ENCODE measurements at places on chromosomes 16 and 17.

- no peak for DNase-seq
These were observed 79.8 kb downstream of the AMFR start for GRCh38 chr16:56345406-56346050.

- no peak for DNase-seq
These were observed 7.6 kb downstream of the TUFM start for GRCh38 chr16:28838558-28838918.

DNA sequence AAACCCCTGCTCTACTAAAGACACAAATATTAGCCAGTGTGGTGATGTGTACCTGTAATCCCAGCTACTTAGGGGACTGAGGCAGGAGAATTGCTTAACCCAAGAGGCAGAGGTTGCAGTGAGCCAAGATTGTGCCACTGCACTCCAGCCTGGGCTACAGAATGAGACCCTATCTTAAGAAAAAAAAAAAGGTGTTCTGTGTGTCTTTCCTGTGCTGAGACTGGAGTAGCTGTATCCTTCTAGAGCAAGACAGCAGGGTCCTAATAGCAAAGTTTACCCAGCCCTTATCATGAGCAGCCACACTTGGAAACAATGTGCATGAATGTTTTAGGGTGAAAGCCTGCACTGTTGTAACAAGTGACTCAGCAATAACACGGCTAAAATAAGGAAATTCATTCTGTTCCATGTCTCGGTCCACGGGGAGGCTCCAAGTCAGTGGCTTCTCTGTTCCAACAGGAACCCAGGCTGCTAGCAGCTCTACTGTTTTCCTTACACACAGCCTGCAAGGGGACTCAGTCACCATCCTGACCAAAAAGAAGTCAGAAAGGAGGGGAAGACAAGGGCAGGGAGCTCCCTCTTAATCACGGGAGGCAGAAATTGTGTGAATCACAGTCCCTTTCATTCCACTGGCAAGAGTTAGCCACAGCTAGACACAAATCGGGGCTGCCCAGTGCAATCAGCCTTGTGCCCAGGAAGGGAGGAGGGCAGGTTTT lies 7.1 kb upstream of the SLC5A11 start:
- DNase-seq = no peak

- no peak for DNase-seq
These were observed 31.8 kb downstream of the PRKCB start for GRCh38 chr16:23867566-23867965.

- peak; percentile 95 for DNase-seq
These were observed at the start of gene TSEN54 for GRCh38 chr17:75516255-75516618. Gene TSEN54 (plus strand): TSS chr17:75516528. CDS start chr17:75516561, 33 bp downstream.

- no peak for DNase-seq
These were observed 192.6 kb downstream of the MYO1D start for GRCh38 chr17:32684087-32684958.

DNA sequence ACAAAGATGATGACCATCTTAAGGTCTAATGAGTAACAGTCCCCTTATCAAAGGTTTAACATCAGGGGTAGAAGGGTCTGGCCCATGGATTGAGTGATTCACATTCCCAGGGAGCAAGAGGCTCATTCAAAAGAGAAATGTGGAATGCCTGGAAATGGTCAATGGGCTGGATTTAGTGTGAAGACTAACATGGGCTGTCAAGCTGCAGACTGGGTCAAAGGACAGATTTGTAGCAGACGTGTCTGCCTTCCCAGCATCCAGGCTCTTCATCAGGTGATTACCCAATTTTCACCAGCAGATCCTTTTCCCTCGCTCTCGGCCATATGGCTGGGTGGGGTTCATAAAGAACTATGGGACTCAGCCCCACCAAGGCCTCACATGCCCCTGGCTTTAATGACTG lies 26.8 kb downstream of the DCUN1D3 start:
- no peak for DNase-seq

DNA sequence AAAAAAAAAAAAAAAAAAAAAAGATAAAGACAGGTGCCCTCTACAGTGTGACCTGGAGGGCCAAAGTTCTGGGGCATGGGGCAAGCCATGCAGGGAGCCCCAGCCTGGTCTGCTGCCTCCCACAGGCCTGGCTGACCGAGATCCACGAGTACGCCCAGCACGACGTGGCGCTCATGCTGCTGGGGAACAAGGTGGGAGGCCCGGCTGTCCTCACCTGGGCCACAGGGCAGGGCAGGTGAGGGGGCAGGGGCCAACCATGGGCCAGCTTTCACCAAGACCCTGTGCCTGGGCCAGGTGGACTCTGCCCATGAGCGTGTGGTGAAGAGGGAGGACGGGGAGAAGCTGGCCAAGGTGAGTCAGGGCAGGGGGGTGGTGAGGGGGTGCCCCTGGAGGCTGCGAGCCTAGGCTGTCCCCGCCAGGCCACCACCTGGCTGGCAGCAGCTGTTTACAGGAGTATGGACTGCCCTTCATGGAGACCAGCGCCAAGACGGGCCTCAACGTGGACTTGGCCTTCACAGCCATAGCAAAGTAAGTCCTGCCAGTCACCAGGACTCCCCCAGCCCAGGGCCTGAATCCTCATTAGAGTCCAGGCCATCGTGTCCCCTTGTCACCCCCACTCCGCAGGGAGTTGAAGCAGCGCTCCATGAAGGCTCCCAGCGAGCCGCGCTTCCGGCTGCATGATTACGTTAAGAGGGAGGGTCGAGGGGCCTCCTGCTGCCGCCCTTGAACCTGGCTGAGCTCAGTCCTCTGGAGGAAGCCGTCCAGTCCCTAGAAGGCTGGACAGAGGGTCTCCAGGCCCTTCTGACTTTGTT lies 2.7 kb upstream of the TRAF7 start:
- DNase-seq = no peak

GRCh38 chr17:71363661-71364060 lies 757.2 kb upstream of the SOX9 start:
- no peak for DNase-seq

- DNase-seq = no peak
These were observed 54.8 kb downstream of the OR1D5 start for GRCh38 chr17:3008336-3009288.

GRCh38 chr17:39208893-39209292 lies 8.8 kb downstream of the RPL19 start:
- no peak for DNase-seq

DNA sequence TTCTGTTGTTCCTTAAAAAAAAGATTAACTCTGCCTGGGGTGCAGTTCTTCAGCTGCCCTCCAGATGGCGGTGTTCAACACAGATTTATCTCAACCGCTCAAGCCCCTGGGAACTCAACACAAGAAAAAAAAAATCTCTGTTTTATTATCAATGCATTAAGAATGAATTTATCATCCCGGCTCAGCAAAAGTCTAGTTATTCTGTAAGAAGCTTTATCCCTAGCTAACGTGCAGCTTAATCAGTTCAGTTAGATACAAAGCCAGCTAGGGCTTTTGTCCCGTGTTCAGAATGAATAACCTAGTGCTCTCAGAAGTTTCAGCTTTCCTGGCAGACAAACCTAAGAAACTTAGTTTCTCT lies 475.9 kb upstream of the CCL2 start:
- no peak for DNase-seq

- DNase-seq = no peak
These were observed 177.0 kb upstream of the C16orf82 start for GRCh38 chr16:26889740-26890139.

DNA sequence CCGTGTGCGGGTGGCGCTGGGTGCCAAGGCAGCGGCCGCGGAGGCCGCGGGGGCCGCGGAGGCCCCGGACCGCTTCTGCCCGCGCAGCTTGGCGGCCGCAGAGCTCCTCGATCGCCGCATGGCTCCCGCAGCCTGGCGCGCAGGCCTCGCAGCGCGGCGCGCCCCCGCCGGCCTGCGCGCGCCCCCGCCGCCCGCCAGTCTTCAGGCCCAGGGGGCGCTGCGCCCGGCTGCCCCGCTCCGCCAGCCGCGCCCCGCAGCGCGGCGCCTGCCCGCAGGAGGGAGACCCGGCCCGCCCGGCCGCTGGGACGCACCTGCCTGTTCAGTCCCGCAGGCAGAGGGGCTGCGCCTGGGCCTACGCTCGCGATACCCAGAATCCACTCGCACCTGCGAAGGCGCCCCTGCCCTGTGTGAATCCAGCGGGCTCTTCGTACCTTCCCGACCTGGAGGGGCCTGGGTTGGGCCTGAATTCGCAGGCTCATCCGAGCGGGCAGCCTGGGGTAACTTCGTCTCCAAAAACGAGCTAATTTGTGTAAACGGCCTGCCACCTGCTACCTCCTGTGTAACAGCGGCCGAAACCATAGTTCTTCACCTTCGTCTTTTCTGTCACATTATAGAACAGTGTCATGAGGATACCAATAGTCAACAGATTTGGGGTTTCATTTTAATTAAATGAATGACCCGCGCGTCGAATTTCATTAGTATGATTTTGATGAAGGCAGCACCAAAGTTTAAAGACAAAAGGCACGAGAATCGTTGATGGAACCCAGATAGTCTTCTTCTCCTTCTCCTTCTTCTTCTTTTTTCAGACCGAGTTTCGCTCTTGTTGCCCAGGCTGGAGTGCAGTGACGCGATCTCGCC lies at the start of gene CENPV:
Gene CENPV (minus strand): TSS at position 153 of the 858 bp plus-strand sequence. CDS start 33 bp downstream, at position 120.
- peak; percentile 52 for DNase-seq

DNA sequence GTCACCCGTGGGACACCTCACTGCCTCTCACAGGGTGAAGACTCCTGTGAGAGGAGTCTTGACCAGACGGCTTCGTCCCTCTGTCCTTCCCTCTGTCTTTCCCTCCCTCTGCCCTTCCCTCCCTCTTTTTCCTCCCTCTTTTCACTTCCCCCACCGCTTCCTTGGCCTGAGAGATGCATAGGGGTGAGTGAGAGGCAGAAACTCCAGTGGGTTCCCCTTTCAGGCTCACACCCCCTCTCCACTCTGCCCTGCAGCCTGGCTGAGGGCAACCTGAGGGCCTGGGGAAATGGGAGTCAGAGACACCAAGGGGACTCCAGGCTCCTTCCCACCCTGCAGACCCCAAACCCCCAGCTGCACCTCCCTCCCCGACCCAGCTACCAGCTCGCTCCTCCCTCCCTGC lies 14.6 kb upstream of the KRT17 start:
- no peak for DNase-seq

GRCh38 chr17:2157081-2157480 lies 102.2 kb downstream of the HIC1 start:
- no peak for DNase-seq

DNA sequence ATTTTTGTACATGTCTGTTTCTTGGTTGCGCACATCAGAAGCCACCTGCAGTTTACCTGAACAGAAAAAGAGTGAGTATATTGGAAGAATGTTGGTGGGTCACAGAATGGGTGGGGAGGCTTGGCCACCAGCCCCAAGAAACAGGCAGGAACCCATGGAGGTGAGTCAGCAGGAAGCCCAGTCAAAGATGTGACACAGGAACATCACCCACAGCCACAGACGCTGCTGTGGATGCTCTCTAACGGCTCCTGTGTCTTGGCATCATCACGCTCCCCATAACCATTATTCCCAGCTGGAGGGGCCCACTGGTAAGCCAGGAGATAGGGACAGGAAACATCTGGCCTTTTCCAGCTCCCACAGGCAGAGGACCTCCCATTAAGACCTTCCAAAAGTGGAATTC lies 94.0 kb upstream of the WSB1 start:
- DNase-seq = no peak

DNA sequence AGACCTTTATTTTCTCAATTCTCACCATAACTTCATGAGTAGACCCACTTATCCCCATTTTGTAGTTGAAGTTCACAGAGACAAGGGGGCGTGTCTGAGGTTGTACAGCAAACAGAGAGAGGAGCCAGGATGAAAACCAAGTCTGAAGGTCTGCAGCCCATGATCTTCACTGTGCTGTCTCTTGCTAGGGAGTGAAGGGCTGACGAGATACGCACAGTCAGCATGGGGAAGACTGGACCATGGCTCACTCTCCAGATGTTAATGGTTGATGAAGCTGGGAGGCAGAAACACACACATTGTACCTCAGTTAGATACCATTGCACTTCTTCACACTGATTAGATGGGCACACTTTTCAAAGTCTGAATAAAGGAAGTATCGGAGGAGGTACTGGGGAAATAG lies 5.8 kb upstream of the MT4 start:
- no peak for DNase-seq

DNA sequence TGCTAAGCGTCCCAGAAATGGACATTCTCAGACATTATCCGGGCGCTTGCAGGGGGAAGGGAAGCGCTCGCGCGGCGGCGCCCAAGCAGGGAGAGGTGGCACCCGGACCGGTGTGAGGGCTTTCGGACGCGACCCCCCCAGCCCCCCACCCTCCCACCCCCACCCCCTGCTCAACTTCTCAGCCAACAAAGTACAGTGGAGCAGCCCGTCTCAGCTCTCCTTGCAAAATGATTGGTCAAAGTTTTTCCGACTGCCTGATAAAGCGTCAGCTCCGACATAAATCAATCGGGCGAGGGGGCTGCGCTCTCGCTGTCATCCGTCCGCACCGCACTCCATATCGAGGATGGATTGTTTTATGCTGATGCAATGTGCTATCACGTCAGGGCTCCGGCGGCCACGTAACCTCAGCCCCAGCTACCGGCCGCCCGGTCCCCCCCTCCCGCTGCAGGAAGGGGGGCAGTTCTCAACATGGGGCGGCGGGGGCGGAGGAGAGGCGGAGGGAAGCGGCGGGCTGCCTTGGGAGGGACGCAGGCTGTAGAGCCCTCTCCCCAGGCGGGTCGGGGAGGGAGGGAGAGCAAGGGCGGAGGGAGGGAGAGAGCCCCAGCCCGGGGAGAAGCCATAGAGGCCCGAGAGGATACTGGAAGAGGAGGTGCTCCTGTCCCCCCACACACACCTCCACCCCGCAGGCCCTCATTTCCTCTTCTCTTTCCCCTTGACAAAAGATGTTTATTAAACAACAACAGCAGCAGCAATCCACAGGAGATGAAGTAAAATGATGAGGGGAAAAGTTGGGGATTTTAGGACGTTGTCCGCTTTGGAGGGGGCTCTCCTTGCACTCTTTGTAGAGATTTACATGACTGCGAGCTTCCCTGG lies at the start of gene HOXB9:
Gene HOXB9 (minus strand): TSS at position 114 of the 873 bp plus-strand sequence. CDS start 89 bp downstream, at position 25.
- peak; percentile 19 for DNase-seq

DNA sequence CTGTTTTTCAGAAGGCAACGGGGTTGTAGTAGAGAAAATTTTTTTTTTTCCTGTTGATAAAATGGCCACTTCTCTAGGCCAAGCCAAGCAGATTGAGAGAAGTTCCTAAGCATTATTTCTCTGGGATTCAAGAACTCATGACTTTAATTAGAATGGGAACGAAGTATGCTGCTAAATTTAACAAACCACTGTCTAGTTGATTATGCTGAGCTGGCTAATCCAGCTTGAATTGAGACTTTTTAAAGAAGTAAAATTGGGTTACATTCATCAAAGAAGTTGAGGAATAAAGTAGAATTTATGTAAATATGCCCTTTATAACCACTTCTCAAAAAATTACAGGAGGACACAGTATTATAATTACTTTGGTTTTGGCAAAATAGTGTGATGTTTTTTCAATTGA lies 83.1 kb downstream of the SYCE1L start:
- no peak for DNase-seq

- no peak for DNase-seq
These were observed 30.4 kb downstream of the CFDP1 start for GRCh38 chr16:75402821-75403475.

GRCh38 chr16:66521252-66521713 lies 28.6 kb downstream of the TK2 start:
- DNase-seq = no peak

DNA sequence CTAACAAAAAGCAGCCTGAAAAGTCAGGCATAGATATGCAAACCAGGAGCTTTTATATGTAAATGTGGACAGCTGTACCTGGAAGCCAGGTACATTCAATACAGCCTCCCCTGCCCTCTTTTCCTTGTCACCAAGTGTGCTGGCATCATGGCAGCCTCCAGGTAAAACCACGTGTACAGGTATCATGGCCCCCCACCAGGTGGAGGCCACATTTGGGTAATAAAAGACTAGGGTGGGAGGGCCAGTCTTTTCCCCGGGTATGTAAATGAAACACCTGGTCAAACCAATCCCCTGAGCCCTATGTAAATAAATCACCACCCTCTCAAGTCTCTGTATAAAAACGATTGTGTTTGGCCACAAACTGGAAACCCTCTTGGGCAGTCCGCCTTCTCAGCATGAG lies 226.4 kb upstream of the GOT2 start:
- DNase-seq = no peak
